ENCODE measurements at places on chromosomes 11 and 22.
A peak's percentile ranks its signal among the peaks of the same experiment; 100 is the strongest.

DNA sequence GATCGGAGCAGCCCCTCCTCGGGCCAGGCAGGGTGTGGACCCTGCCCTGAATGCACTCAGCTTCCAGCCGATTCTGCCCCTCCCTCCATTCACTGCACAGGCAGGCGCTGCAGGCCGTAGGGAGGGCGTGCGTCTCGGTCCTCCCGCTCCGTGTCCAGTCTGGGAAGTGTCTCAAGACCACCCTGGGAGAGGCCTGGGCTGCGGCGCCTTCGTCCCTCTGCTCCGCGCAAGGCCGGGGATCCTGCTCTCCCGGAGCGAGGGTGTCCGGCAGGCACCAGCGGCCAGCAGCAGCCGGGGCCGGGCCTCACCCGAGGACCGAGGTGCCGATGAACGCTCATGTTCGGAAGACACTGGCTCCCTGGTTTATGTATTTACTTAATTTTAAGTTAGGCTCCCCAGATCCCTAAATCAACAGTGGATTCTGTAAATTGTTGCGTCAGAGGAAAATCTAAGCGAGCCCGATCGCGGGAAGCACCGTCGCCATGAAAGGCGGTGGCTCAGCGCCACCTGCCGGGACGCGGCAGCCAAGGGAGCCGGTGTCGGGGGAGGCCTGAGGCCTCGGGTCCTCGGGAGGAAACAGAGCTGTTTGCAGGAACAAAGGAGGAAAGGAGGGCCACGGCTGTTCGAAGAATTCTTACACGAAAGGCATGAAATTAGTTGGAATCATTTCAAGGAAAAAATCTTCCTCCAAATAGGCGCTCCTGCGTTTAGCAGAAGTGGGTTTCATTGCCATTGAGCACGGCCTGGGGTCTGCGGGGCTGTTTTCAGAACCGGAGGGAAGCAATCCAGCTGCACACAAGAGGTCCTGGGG lies 195.3 kb downstream of the BRD1 start:
- no peak for DNase-seq

DNA sequence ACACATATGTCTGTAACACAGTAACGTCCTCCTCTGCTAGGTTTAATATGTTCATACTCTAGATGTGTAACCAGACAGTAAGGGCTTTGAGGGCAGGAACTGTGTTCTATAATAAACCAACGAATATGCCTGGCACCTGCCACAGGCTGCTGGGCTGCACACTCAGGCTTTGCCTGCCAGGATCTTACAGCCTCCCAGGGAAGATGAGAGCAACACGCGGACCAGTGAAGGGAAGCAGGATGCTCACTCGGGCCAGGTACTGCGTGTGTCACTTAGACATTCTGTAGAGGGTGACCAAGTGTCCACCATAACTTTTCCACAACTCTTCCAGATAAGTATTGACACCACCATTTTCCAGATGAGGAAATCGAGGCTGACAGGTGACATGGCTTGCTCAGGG lies 21.7 kb upstream of the BAIAP2L2 start:
- no peak for DNase-seq

DNA sequence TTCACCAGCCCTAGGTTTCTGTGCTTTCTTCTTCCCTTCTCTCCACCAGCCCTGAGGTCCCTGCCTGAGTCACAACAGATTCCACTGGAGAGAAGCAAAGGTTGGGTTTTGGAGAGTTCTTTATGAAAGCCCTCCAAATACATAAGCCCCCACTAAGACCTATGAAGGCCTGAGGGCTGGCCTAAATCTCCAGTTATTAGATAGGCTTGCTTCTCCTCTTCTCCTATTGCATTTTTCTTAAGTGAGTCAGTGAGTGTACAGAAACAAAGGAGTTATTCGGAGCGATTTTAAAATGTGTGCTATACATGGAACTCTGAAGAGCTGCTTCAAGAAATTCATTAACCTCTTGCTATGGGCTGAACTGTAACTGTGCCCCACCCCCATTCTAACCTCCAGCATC lies 1057.3 kb downstream of the OPCML start:
- no peak for DNase-seq

DNA sequence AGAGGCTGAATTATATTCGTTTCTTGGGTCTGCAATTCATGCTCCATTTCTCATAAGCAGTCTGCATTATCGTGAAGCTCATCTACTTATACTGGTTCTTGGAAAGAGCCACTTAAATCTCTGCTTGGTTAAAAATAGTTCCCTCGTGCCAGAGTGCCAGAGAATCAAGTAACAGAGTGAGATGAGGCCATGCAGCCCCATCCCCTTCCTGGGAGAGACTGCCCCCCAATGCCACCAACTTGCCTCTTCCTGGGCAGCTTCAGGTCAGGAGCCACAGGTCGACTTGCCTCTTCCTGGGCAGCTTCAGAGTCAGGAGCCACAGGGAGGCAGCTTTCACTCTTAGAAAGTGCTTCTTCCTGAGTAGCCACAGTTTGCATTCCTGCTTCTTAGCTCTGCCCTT lies 223.9 kb upstream of the ZBED5 start:
- no peak for DNase-seq

DNA sequence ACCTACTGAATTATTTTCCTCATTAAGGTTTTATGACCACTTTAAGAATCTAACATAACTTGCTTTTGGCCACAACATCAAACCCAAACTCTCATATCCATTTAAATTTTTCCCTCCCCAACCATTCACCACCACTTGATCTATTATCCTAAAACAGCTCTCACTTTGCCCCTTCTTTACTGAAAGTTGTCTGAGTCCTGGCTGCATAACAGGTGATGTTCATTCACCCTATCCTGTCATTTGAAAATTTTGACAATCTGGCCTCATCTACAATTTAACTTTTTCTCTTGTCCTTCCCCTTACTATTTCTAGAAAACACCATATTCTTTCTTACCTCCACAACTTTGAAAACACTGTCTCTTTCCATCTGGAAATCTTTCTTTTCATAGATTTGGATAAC lies 89.3 kb downstream of the BDNF start:
- DNase-seq = no peak

GRCh38 chr22:43164636-43165035 lies 13.3 kb downstream of the TSPO start:
- DNase-seq = no peak

GRCh38 chr11:44260081-44260480 lies 49.9 kb downstream of the ALX4 start:
- DNase-seq = no peak

GRCh38 chr11:45092901-45093760 lies 53.3 kb upstream of the PRDM11 start:
- DNase-seq = no peak

DNA sequence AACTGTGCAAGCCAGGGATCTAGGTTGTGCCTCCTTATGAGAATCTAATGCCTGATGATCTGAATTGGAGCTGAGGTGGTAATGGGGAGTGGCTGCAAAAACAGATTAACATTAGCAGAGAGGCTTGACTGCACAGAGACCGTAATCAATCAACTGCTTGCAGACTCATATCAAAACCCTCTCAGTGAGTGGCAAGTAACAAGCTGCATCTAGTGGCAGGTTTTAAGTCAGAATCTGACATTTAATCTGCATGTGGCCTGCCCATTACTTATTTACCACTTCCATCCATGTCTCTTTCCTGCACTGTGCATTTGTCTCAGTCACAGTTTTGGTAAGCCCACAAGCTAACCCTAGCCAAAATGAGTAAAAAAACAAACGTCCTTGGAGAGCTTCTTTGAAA lies 11.2 kb downstream of the C11orf58 start:
- DNase-seq = no peak

- no peak for DNase-seq
Measured at GRCh38 chr22:40387746-40388145, 17.4 kb downstream of the SGSM3 start.

DNA sequence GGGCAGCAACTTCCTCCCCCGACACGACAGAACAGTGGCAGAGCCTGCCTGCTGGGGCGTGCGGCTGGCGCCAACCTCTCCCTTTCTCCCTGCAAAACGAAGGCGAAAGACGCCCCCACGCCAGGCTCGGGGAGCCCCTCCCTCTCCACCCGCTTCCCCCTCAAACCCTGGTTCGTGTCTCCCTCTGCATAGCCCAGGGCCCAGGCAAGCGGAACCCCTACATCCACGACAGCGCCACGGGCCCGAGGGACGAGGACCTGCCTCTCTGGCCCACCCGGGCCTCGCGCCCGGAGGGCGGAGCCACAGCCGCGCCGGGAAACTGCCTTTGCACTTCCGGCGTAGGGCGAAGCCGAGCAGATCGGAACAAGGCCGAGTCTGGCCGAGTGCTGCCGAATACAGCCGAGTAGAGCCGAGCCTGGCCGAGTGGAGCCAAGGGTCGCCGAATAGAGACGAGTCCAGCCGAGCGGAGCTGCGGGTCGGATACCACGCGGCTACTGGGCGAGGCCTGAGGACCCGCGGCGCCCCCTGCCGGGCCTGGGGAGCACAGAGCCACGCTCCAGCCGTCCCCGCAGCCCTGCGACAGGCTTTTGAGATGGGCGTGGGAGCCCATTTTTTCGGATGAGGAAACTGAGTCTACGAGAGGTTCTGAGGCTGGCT lies 11.2 kb upstream of the C1QTNF6 start:
- peak; percentile 94 for DNase-seq

DNA sequence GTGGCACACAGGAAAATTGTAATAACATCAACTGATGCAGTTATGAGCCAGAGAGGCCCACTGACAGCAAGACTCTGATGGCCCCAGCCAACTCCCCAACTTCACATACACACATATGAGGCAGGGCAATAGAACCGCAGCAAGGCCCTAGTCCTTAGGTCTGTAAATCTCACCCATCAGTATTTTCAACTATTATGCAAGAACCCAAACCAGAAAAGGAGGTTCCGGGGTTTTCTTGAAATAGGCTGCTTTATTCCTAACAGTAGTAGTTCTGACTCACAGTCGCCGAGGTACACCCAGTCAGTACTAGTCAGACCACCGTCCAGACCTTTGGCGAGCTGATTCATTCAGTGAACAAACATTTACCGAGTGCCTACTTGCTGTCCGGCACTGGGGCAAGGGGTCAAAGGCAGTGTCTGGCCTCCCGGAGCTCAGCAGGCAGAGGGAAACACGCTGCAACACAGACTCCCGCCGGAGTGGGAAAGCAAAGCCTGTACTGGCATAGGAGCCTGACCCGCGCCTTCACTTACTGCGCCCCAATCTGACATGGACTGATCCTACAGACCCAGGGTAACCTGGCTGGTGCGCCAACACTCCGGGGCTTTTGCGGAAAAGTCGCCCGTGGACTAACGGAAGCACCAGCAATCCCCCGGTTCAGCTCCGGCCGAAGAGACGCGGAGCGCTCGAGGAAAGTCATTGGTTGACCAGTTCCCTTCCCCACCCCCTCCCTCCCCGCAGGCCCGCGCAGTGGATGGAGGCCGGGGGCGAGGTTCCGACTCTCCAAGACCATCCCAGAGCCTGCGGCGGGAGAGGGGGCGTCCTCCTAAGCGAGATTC lies 1.3 kb downstream of the PLEKHA7 start:
- DNase-seq = no peak

GRCh38 chr11:122441666-122442035 lies 213.9 kb upstream of the UBASH3B start:
- no peak for DNase-seq

- no peak for DNase-seq
Measured at GRCh38 chr11:36349351-36350136, 53.5 kb downstream of the PRR5L start.

- DNase-seq = no peak
Measured at GRCh38 chr11:6584528-6584927, 18.9 kb downstream of the RRP8 start.

GRCh38 chr11:119795690-119796089 lies 66.7 kb upstream of the NECTIN1 start:
- no peak for DNase-seq

GRCh38 chr11:27451244-27451965 lies 21.2 kb downstream of the LGR4 start:
- no peak for DNase-seq
